ENCODE measurements at places on chromosomes 16 and 17. TPM values are rescaled to one million over a fixed set of nuclear protein-coding genes. Genes with fewer than 3 reads are reported as not detected.

DNAJA2 gene
- total RNA-seq, result 56.5 TPM

- peak; percentile 72 for DNase-seq
- H3K4me1 ChIP-seq, result peaks cover 25% of the 10 kb centered on the region
- H3K27me3 ChIP-seq, result peaks cover 8% of the 10 kb centered on the region
- peak overlapping the region; percentile 100 for H3K27ac ChIP-seq
- peaks cover 4% of the 10 kb centered on the region for H3K36me3 ChIP-seq
Measured at GRCh38 chr17:51121620-51122472, 1.2 kb upstream of the SPAG9 start.

- H3K4me3 ChIP-seq, result no peak overlapping the region
- DNase-seq, result no peak
Measured at GRCh38 chr16:85162478-85163277, 50.4 kb upstream of the CIBAR2 start.

HOXB4 gene
- total RNA-seq, result 6.5 TPM

DNA sequence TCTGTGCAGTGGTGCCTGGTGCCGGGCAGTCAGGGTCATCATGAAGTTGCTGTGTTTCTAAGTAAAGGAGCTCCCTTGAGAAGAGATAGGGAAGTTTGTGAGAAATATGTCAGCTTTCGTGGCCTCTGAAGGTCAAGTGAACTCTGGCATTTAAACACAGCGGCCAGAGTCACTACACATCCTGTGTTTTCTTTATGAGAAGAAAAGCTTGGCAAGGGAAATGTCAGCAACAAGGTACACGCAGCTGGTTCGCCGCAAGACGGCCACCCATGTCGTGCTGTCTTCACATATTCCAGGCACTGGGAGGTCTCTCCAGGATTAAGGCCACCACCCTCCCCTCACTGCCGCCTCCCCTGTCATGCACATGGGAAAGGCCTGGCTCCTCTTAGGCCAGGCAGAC is 33.2 kb upstream of the PEMT start:
- no peak overlapping the region for H3K4me3 ChIP-seq
- peaks cover 12% of the 10 kb centered on the region for H3K4me1 ChIP-seq
- H3K27ac ChIP-seq, result no peak overlapping the region

- no peaks in the 10 kb centered on the region for H3K36me3 ChIP-seq
- peaks cover 3% of the 10 kb centered on the region for H3K27me3 ChIP-seq
- DNase-seq, result no peak
- no peaks in the 10 kb centered on the region for H3K4me1 ChIP-seq
- H3K27ac ChIP-seq, result no peak overlapping the region
Measured at GRCh38 chr17:7809086-7809790, 24.8 kb upstream of the KDM6B start.

- H3K36me3 ChIP-seq, result peaks cover 17% of the 10 kb centered on the region
- DNase-seq, result no peak
- H3K4me1 ChIP-seq, result peaks cover 7% of the 10 kb centered on the region
- H3K4me3 ChIP-seq, result peak overlapping the region; percentile 67
- no peak overlapping the region for H3K27ac ChIP-seq
Measured at GRCh38 chr16:67278773-67279295, 498 bp upstream of the PLEKHG4 start.

TEX19 gene
- total RNA-seq, result 0.26 TPM

TOX3 gene
- 8.5 TPM for total RNA-seq

GRCh38 chr17:45311401-45311759 is 5.4 kb downstream of the MAP3K14 start:
- peaks cover 15% of the 10 kb centered on the region for H3K27me3 ChIP-seq
- no peak for DNase-seq
- peaks cover 4% of the 10 kb centered on the region for H3K36me3 ChIP-seq
- H3K4me1 ChIP-seq, result peaks cover 14% of the 10 kb centered on the region

NOG gene
- not detected for total RNA-seq

TELO2 gene
- 64.5 TPM for total RNA-seq

DNA sequence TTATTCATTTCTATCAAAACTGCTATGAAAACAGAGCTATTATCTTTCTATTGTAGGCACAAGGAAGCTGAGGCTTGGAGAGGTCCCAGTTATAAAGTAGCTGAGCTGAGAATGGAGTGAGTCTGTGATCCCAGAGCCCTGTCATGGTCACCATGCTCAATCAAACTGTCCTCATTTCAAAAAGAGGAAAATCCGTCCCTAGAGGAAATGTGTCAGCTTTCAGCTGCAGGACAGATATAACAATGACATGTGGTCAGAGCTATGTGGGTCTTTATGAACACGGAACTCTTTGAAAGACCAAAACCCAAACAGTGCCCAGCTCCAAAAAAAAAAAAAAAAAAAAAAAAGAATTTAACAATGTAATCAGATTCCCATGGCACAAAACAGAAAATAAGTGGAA is 266.1 kb downstream of the XYLT1 start:
- no peak overlapping the region for H3K27ac ChIP-seq
- DNase-seq, result no peak
- no peak overlapping the region for H3K4me3 ChIP-seq
- H3K36me3 ChIP-seq, result no peaks in the 10 kb centered on the region

KIF18B gene
- total RNA-seq, result 7.1 TPM

- peaks cover 4% of the 10 kb centered on the region for H3K4me1 ChIP-seq
- peak overlapping the region; percentile 96 for H3K4me3 ChIP-seq
- H3K27me3 ChIP-seq, result peaks cover 9% of the 10 kb centered on the region
- peak overlapping the region; percentile 86 for H3K27ac ChIP-seq
- peaks cover 8% of the 10 kb centered on the region for H3K36me3 ChIP-seq
- DNase-seq, result peak; percentile 46
Measured at GRCh38 chr16:4272114-4272956, 488 bp downstream of the TFAP4 start.

- H3K4me3 ChIP-seq, result no peak overlapping the region
- peaks cover 49% of the 10 kb centered on the region for H3K4me1 ChIP-seq
- no peak overlapping the region for H3K27ac ChIP-seq
Measured at GRCh38 chr16:84722068-84722467, 22.3 kb downstream of the USP10 start.

DNA sequence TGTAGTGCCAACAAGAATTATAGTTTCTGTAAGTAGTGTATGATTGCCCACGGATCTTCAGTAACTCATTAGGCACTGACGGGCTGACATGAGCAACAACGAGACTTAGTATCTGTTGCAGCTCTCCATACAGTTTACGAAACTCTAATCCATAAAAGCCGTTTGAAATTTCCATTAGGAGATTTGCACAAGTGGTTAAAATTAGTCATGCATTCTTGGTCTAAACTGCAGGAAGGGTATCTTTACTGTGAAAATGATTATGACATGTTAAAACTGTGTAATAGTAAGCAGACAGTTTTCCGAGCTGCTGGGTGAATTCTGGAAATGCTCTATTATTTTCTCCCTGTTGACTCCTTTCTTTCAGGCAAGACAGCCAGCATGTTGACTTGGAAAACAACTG is 605.0 kb downstream of the WWOX start:
- no peak overlapping the region for H3K27ac ChIP-seq
- DNase-seq, result no peak
- H3K36me3 ChIP-seq, result no peaks in the 10 kb centered on the region

GRCh38 chr16:23509782-23510163 is 521 bp downstream of the GGA2 start:
- H3K4me3 ChIP-seq, result peak overlapping the region; percentile 90
- no peak overlapping the region for H3K27ac ChIP-seq
- H3K36me3 ChIP-seq, result peaks cover 16% of the 10 kb centered on the region
- peak; percentile 21 for DNase-seq
- peaks cover 8% of the 10 kb centered on the region for H3K27me3 ChIP-seq

GRCh38 chr16:58026705-58027160 is 1.2 kb downstream of the MMP15 start:
- H3K27ac ChIP-seq, result no peak overlapping the region
- H3K4me3 ChIP-seq, result peak overlapping the region; percentile 87
- H3K36me3 ChIP-seq, result peaks cover 12% of the 10 kb centered on the region
- H3K27me3 ChIP-seq, result peaks cover 31% of the 10 kb centered on the region
- DNase-seq, result peak; percentile 37

DNA sequence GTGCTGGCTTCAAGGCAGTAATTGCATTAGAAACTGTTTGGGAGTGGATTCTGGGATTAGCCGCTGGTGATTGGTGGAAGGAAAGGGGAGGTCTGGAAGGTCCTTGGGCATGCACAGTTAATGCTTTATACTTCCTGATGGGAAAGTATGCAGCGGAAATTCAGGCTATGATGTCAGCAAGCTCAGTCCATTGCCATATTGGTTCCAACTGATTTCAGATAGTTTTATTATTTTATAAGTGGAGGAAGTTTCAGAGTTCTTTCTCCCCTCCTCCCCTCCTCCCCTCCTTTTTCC is 8.1 kb upstream of the CMTR2 start:
- peaks cover 2% of the 10 kb centered on the region for H3K27me3 ChIP-seq
- H3K36me3 ChIP-seq, result no peaks in the 10 kb centered on the region
- H3K4me1 ChIP-seq, result peaks cover 18% of the 10 kb centered on the region
- DNase-seq, result no peak
- H3K4me3 ChIP-seq, result no peak overlapping the region
- no peak overlapping the region for H3K27ac ChIP-seq

KRTAP17-1 gene
- not detected for total RNA-seq

GRCh38 chr17:17362540-17362930 is 59.4 kb downstream of the NT5M start:
- no peaks in the 10 kb centered on the region for H3K36me3 ChIP-seq
- peaks cover 4% of the 10 kb centered on the region for H3K27me3 ChIP-seq
- H3K4me3 ChIP-seq, result no peak overlapping the region
- H3K4me1 ChIP-seq, result no peaks in the 10 kb centered on the region
- no peak for DNase-seq
- no peak overlapping the region for H3K27ac ChIP-seq

GRCh38 chr17:66630379-66630778 is 204.5 kb upstream of the CACNG5 start:
- H3K27me3 ChIP-seq, result no peaks in the 10 kb centered on the region
- H3K4me1 ChIP-seq, result no peaks in the 10 kb centered on the region
- no peak overlapping the region for H3K4me3 ChIP-seq
- DNase-seq, result no peak
- no peak overlapping the region for H3K27ac ChIP-seq

GRCh38 chr16:2039274-2040031 is 8.2 kb downstream of the NTHL1 start:
- no peak overlapping the region for H3K4me3 ChIP-seq
- no peak overlapping the region for H3K27ac ChIP-seq
- H3K36me3 ChIP-seq, result no peaks in the 10 kb centered on the region
- no peak for DNase-seq

- DNase-seq, result no peak
- H3K36me3 ChIP-seq, result no peaks in the 10 kb centered on the region
- H3K27me3 ChIP-seq, result no peaks in the 10 kb centered on the region
- H3K4me1 ChIP-seq, result peaks cover 2% of the 10 kb centered on the region
- no peak overlapping the region for H3K27ac ChIP-seq
Measured at GRCh38 chr16:49094471-49094870, 187.2 kb downstream of the CBLN1 start.

CBFA2T3 gene
- total RNA-seq, result 1.6 TPM

DNA sequence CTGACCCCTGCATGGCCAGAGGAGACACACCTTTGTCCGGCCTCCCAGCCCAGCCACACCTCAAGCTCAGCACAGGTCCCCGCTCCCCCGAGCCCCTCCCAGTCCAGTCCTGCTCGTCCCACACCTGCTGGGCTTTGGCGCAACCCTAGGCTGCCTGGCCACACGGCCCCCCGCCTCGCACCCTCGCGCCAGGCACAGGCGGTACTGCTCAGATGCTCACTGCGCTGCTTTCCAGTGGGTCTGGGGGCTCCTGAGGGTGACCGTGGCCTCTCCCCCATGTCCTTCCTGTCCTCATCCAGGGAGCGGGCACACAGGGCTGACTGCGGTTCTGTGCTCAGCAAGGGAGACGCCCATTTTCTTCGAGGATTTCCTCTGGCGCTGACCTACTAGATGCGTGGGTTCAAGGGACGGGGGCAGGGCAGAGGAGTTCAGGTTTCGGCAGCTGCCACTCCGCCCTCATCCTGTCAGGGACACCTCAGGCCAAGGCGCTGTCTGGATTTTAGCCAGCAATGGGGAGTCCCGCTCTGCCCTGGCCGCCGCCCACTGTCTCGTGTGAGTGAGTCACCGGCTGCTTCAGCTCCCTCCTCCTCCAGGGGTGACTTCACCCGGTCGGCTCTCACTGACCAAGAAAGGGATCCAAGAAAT is 118.0 kb upstream of the ZNF469 start:
- no peaks in the 10 kb centered on the region for H3K4me1 ChIP-seq
- H3K36me3 ChIP-seq, result no peaks in the 10 kb centered on the region
- peaks cover 2% of the 10 kb centered on the region for H3K27me3 ChIP-seq
- no peak overlapping the region for H3K4me3 ChIP-seq

VMP1 gene
- total RNA-seq, result 64.9 TPM

CA7 gene
- not detected for total RNA-seq

DNA sequence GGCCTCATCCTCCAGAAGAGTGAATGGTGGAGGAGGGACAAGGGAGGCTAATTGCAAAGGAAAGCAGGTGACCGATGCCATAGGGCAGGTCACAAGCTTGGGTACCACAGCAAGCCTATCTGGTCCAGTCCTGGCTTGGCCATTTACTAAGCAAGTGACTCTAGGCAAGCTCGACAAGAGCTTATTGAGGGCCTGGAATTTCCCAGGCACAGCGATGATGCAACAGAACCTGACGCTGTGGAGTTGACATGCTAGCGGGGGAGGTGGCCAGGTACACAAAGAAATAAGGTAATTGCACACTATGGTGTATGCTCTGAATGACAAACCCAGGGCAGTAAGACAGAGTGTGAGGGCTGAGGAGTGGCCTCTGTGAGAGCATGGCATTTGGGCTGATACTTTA is 98.5 kb downstream of the PGS1 start:
- no peak overlapping the region for H3K4me3 ChIP-seq
- no peaks in the 10 kb centered on the region for H3K4me1 ChIP-seq
- H3K27ac ChIP-seq, result no peak overlapping the region
- DNase-seq, result no peak

DNA sequence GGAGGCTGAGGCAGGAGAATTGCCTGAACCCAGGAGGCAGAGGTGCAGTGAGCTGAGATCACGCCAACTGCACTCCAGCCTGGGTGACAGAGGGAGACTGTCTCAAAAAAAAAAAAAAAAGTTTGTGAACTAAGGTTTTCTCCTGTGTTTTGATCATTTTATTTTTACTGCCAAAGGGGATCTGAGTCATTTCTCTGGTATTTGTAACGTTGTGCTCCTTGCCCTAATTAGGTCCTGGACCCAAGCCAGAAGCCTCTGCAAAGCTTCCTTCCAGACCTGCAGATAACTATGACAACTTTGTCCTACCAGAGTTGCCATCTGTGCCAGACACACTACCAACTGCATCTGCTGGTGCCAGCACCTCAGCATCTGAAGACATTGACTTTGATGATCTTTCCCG is 32.1 kb downstream of the IST1 start:
- no peak for DNase-seq
- peaks cover 45% of the 10 kb centered on the region for H3K36me3 ChIP-seq
- H3K27ac ChIP-seq, result no peak overlapping the region
- peak overlapping the region; percentile 22 for H3K4me3 ChIP-seq
- no peaks in the 10 kb centered on the region for H3K27me3 ChIP-seq
- H3K4me1 ChIP-seq, result peaks cover 32% of the 10 kb centered on the region

ANKRD40CL gene
- total RNA-seq, result not detected

DNA sequence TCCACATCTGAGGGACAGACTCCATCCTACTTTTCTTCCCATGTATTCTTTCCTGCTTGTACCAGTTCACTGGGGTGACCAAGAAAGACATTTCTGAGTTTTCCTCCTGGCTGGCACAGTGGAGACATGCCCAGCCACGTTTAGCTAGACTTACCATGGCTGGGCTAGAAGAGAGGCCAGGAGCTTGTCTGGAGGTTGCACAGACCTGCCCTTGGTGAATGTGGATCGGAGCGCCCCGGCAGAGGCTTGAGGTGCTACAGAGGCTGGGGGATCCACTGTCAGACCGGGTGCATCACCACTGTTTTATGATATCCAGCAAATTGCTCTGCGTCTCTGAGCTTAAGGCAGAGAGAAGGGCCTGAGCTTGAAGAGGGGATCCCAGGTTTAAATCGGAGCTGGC is 3.5 kb downstream of the IL4R start:
- H3K4me1 ChIP-seq, result peaks cover 33% of the 10 kb centered on the region
- H3K27me3 ChIP-seq, result peaks cover 8% of the 10 kb centered on the region
- no peak overlapping the region for H3K27ac ChIP-seq
- DNase-seq, result no peak
- peaks cover 6% of the 10 kb centered on the region for H3K36me3 ChIP-seq
- H3K4me3 ChIP-seq, result no peak overlapping the region

Data from endothelial cell (in vitro differentiated cells).